ENCODE measurements at places on chromosomes 13 and 19. TPM values are rescaled to one million over a fixed set of nuclear protein-coding genes. Genes with fewer than 3 reads are reported as not detected.

- no peak for DNase-seq
These were observed 178.2 kb downstream of the KLF12 start for GRCh38 chr13:73955977-73956500.

Gene ZNF442
- total RNA-seq, result 0.84 TPM

- DNase-seq, result peak; percentile 32
These were observed 22.8 kb downstream of the HAUS8 start for GRCh38 chr19:17052439-17052838.

DNA sequence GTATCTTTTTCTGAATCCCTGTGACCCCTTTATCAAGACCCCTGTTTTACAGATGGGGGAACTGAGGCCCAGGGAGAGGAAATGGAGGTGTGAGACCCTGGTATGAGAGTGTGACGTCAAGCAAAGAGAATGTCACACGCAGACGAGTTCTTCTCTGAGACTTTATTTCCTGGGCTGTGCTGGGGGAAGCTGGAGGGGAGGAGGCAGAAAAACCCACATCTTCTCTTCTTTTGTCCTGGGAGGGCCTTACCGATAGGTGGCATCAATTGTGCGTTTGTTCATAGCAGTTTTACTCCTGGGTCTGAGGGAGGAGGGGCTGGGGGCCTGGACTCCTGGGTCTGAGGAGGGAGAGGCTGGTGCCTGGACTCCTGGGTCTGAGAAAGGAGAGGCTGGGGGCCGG lies 4.9 kb upstream of the KLK15 start:
- peak; percentile 16 for DNase-seq

GRCh38 chr13:66977161-66977560 lies 253.0 kb downstream of the PCDH9 start:
- no peak for DNase-seq

Gene B3GNT8
- total RNA-seq, result not detected

GRCh38 chr13:50829896-50830295 lies 13.6 kb downstream of the DLEU7 start:
- DNase-seq, result no peak

All from Caki2 (cell line).